ENCODE measurements at places on chromosomes 13 and 19.

DNA sequence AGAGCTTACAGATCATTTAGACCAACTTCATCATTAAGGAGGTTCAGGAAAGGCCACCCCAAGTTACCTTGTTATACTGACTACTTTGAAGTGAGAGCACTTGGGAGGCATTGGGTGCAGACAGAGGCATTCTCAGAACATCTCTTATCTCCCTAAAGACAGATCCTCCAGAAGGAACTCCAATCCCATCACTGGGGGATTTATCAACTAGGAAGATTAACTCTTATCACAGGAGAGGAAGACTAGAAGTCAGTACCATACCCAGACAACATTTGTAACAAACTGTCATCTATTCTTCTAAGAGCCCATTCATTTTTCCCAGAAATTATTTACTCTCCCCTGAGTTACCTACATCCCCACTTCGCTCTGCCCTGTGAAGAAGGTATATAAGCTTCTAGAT lies 5.8 kb upstream of the RFXAP start:
- DNase-seq, result no peak

- DNase-seq, result no peak
These were observed 2033.9 kb upstream of the PCDH20 start for GRCh38 chr13:63449550-63449949.

DNA sequence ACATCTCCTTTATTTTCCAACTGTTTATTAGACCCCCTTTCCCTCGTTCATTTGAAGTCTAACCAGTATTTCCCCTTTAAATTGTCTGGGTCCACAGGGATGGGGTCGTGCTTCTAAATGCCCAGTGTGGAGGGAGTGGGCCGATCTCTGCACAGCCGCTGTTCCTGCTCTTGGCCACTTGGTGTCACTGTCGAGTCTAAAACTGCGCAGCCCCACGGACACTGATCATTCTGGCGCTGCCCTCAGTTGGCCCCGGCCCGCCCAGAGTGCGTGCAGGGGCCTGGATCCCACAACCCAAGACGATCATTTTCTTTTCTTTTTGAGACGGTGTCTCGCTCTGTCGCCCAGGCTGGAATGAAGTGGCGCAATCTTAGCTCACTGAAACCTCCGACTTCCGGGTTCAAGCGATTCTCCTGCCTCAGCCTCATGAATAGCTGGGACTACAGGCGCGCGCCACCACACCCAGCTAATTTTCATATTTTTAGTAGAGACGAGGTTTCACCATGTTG lies 12.0 kb downstream of the WDR88 start:
- peak; percentile 29 for DNase-seq

DNA sequence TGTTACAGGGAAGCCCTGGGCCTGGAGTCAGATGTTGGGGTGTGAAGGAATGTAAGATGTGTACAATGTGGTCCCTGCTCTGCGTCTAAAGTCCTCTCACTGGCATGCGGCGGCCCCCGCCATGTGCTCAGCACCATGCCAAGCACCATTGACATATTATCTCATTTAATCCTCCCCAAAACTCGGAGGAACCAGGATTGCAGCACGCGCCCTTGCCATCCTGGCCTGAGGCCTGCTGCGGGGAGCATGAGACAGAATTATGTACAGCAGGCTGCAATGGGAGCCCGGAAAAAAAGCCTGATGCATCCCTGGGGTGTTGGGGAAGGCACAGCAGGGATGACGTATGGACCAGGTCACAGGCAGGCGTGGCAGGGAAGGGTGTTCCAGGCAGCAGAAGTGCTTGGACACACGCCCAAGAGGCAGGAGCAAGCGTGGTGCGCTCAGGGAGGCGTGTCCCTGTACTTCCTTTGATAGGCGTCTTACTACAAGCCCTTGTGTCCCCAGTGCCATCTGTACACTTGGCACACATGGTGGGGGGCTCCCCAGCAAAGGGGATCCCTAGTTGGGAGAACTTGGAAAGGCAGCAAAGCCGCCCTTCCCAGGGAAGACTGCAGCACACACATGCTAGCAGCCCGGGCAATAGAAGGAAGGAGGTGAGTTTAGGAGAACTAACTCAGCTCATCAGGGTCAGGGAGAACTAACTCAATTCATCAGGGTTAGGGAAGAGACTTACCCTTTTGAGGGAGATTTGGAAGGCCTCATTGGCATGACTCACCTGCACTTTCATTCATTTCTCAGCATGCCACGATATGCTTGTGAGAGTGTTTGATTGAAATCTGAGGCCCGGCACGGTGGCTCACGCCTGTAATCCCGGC lies 3.4 kb downstream of the EVI5L start:
- DNase-seq, result no peak

GRCh38 chr13:67296511-67296910 lies 66.4 kb upstream of the PCDH9 start:
- DNase-seq, result no peak

GRCh38 chr13:49858178-49858856 lies 65.8 kb upstream of the KPNA3 start:
- DNase-seq, result no peak

DNA sequence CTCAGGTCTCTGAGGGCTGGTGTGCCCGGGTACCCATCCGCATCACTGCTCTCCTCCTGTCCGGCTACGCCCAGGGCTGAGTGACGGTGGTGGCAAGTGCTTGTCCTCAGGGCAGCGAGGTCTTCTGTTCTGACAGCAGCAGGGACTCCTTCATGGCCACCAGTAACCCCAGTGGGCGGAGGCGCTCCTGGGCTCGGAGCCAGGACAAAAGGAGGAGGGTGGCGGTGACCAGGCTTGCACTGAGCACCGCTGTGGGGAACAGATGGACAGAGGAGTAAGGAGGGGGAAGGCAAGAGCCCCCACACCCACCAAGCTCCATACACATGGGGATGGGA lies 5.8 kb downstream of the CD320 start:
- DNase-seq, result no peak

GRCh38 chr13:28476919-28477708 lies 17.8 kb downstream of the FLT1 start:
- no peak for DNase-seq

GRCh38 chr19:2579678-2580280 lies 103.9 kb downstream of the GADD45B start:
- DNase-seq, result no peak

DNA sequence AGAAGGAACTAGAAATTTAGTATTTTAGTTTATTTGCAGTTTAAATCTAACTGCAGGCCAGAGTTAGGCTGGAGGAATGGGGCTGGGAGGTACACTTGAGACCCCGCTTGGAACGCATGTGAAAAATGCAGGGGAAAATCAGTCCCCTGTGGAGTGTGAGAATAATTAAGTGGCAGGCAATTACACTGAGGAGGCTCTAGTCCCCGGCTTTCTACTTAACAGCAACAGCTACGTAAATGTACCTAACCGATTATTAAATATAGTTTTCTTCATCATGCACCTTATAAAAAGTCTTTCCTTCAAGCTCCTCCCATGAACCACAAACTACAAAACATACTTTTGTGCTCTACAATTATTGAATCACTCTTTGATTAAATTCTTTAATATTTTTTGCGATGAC lies 804 bp downstream of the ZNF708 start:
- DNase-seq, result no peak
